ENCODE measurements at places on chromosomes 1 and 21.

GRCh38 chr1:228903434-228904071, 168.3 kb downstream of the RHOU start:
- no peak for DNase-seq

GRCh38 chr1:21624571-21625389, 44.4 kb downstream of the RAP1GAP start:
- DNase-seq = peak; percentile 52

- peak; percentile 13 for DNase-seq
Observed at GRCh38 chr21:33481314-33481943, 1.7 kb upstream of the TMEM50B start.

GRCh38 chr1:93827633-93828366, 51.2 kb downstream of the DNTTIP2 start:
- DNase-seq = peak; percentile 73

DNA sequence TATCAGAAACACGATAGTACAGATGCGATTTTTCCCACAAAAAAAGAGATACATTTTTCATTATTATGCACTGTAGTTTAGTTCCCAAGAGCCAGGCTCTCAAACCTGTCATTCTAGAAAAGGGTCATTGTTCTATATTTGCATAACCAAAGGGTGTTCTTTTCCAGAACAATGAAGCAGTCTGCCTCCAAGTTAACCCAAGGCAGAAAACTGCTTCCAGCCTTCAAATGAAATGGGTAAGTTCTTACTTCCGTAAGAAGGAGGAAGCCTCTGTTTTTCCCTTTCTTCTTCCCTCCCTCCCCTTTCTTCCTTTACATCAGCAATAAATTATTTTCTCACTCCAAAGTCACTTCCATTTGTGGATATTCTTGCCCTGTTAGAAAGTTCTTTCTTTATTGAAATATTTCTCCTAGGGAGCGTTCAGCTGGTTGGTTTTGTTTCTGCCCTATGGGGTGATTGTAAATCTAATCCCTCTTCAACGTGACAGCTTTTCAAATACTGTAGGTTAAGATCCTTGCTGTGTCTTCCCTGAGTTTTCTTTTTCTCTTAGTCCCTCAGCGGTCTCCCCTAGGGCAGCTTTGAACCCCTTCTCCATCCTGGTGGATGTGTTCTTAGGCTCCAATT, 77.3 kb upstream of the PTGFRN start:
- no peak for DNase-seq

DNA sequence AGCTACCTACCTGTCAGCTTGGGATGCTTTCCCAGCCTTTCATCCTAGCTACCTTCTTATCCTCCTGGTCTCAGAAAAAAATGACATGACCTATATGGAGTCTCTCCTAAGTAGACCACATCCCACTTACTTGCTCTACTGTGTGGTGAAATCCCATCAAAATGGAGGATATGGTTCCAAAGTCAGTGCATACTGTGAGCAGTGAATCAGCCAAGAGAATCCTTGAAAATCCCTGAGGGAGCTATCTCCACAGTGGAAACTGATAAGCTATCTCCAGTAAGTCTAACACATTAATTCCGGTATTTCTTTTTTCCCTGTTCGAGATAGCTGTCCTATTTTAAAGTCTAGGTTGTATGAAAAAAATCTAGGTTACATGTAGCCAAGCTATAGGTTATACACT, 189.7 kb downstream of the FGGY start:
- peak; percentile 53 for DNase-seq

DNA sequence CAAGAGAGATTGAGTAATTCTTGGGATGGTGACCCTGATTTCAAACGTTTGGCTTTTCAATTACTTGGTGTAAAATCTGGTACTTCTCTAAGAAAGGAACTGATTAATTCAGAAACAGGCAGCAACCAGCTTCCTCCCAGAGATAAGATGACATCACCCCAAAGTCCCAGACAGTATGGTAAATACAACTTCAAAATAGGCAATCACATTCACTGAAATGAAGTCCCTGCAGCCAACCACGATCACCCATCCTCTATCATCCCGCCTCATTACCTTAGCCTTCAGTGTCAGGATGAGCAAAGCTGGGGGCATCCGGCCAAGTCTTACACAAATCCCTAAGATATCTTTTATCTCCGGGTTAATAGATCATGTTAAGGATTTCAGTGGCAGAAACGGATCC, 26.4 kb upstream of the RUNX1 start:
- peak; percentile 66 for DNase-seq

- peak; percentile 84 for DNase-seq
Observed at GRCh38 chr1:112575154-112575804, 43.7 kb downstream of the ST7L start.

DNA sequence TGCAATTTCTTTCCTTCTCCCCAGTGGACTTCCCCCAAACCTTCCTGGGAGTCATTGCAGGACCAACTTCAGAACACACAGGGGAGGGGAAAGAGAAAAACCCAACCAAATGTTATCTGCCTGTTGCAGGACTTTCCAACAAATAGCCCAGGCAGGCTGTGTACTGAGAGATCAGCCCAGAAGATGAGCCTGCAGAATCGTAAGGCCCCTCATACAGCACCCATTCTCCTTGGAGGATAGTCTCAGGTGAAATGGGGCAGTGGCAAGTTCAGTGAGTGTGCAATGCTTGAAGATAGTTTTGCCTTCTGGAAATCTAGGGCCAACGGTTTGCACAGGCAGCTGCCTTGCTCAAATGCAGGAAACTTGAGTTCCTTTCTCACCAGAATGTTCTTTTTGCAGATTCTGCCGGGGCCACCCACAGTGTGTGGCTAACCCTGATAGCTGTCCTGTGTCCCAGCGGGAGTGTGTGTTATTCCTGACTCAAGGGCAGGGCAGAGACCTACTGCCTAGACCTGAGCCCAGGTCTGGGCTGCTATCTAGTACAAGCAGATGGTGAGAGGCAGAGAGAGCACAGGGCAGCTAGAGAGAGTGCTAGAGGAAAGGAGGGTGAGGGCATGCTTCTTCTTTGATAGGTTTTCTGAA, 48.8 kb downstream of the GADD45A start:
- no peak for DNase-seq

DNA sequence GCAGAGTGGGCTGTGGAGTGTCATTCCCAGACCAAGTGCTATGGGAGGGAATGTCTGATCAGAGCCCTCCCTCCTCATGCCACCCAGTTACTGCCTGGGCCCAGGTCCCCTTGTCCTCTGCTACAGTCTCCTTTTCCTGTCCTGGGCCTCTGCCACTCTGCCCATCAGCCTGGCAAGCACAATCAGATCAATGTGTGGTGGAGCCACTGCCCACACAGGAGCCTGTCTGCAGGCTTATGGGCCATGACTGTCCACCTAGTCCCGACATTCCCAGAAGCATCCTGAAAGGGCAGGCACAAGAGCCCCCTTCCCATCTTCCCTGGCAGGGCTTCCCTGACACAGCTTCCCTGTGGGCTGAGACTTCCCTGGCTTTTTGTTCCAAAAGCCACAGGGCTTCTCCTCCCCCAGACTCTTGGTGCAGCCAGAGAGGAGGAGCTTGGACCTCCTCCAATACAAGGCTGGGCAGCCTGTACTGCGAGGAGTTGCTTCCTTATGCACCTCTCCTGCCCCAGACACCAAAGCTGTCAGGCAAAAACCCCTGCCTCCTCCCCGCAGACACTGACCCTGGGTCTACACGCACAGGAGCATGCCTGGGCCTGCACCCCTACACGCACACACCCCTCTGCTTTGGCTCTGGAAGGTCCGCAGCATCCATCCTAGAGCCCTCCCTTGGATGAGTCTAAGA, 29.2 kb upstream of the CNTN2 start:
- peak; percentile 29 for DNase-seq

DNA sequence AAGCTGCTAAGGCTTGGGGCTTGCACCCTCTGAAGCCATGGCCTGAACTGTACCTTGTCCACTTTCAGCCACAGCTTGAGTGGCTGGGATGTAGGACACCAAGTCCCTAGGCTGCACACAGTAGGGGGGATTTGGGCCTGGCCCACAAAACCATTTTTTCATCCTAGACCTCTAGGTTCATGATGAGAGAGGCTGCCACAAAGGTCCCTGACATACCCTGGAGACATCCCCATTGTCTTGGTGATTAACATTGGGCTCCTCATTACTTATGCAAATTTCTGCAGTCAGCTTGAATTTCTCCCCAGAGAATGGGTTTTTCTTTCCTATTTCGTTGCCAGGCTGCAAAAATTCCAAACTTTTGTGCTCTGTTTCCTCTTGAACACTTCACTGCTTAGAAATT, 26.3 kb upstream of the CHODL start:
- DNase-seq = no peak

DNA sequence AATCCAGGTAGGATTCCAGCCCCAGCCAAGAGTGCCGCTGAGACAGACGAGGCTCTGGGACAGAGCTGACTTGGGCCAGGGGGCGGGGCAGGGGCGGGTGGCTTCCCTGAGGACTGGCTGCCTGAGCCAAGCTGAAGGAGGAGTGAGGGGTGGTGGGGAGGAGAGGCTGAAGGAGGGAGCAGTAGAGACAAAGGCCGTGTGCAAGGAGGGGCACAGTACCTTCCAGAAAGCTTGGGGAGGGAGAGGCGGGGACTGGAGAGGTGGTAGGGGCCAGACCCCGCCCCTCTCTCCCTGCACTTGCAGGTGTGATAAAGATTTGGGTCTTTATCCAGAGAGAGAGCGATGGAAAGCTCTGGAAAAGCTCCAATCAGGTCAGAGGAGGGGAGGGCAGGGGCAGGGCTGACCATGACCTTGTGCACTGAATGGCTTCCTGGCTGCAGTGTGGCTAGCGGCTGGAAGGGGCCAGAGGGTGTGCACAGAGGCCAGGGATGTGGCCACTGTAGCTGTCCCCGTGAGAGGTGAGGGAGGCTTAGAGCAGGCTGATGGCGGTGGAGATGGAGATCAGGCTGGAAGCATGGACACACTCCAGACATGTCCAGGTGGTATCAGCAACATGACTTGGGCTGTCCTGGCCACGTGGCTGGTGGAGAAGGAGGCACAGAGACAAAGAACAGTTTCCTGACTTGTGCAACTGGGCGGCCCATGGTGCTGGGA, 6.7 kb upstream of the EPHA8 start:
- no peak for DNase-seq

- DNase-seq = no peak
Observed at GRCh38 chr1:39680751-39681150, 8.8 kb upstream of the NT5C1A start.

DNA sequence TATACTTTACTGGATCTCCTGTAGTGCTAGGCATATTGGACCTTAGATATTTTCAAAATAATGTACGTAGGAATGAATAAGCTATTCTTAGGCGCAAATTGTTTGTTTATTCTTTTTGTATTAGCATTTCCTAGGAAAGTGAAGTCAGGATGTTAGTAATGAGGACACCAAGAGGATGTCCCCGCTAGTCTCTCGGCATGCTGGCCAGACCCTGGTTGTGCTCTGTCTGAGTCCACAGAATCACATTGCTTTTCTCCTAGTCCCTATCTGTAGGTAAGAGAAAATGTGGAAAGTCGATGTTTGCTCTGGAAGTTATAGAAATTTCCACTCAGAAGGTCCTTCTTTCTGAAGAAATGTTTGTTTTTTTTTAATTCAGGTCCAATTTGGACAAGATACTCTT, 31.1 kb downstream of the DNM3 start:
- DNase-seq = no peak

GRCh38 chr1:97144527-97144926, 422.9 kb downstream of the PTBP2 start:
- peak; percentile 55 for DNase-seq

DNA sequence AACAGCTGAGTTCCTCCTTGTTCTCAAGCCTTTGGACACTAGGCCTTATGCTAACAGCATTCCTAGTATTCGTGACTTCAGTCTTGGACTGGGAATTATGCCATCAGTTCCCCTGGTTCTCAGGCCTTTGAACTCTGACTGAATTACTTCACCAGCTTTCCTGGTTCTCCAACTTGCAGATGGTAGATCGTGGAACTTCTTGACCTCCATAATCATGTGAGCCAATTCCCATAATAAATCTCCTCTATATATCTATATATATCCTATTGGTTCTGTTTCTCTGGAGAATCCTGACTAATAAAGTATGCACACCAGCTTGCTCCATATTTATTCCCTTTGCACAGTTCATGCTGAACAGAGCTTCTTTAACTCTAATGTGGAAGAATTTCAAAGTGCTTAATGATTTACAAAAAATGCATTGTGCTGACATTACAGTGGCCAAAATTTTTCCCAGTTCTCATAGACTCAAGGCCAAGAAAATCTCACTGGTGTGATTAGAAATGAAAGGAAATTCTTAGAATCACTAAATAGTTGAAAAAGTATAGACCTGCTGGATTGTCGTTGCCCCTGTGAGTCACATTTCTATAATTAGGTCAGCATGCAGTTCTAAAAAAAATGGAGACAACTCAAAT, 462.9 kb upstream of the ADAMTS5 start:
- DNase-seq = peak; percentile 82

DNA sequence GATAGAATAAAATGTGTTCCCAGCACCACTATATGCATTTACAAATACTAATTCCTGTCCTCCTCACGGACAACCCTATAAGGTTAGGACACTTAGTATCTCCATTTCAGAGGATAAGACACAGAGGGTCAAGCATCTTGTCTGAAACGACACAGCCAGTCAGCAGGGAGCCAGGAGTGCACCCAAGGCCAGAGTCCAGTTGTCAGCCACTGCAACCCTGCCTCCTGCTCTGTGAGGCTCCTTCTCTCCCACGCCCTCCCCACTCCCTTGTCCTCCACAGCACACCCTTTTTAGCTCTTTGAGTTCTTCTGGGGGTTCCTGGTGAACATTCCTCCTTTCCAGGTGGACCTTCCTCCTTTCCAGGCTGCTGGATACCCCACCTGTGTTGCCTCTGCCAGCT, 119.0 kb upstream of the TNR start:
- DNase-seq = no peak

- no peak for DNase-seq
Observed at GRCh38 chr1:150385537-150386445, 21.8 kb downstream of the RPRD2 start.

DNA sequence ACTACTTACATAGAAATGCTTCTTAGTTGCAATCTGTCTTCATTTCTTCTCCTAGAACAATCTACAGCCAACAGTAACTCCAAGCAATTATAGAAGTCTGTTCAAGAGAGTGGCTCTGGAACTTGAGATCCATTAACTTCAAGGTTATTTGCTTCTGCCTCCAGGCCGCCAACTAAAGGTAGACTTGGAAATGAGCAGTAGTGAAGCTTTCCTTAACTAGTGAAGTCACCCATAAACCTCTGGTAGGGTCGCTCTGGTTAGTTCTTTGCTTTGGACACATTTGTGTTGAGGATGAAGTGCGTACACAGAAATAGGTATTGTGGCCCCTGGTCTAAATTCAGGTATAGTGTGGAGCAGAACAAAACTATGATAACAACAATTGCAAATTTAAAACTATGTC, 809.9 kb upstream of the RGS18 start:
- DNase-seq = no peak

DNA sequence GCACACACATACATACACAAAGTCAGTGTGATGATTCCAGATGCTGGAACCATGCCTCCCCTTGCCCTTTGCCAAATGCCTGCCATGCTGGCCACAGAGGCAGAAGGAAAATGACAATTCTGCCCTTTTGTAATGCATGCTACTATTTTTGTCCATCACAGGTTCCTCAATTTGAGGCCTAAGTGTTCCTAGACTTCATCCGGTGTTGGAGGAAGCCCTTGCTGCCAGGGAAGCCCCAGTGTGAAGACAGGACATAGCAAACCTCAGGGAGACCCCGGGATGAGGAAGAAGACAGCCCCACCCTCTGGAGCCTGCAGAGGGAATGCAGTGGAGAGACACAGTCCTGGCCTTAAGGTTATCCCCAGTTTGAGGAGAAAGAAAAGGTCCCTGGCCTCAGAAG, 14.4 kb downstream of the PRR9 start:
- DNase-seq = no peak

Measured in fibroblast of skin of scalp (primary cell).